ENCODE measurements at places on chromosomes 7 and 10. TPM values are rescaled to one million over a fixed set of nuclear protein-coding genes. Genes with fewer than 3 reads are reported as not detected.

AKR1C4 gene
- total RNA-seq, result not detected

- no peaks in the 10 kb centered on the region for H3K27me3 ChIP-seq
- H3K27ac ChIP-seq, result no peak overlapping the region
- no peak overlapping the region for H3K4me3 ChIP-seq
- peaks cover 46% of the 10 kb centered on the region for H3K36me3 ChIP-seq
- DNase-seq, result peak; percentile 87
- no peaks in the 10 kb centered on the region for H3K4me1 ChIP-seq
Measured at GRCh38 chr7:260441-261281, 29.3 kb upstream of the FOXL3 start.

GRCh38 chr10:48656914-48657305 lies 27.8 kb upstream of the WDFY4 start:
- H3K4me1 ChIP-seq, result peaks cover 20% of the 10 kb centered on the region
- peak overlapping the region; percentile 78 for H3K4me3 ChIP-seq
- H3K36me3 ChIP-seq, result peaks cover 3% of the 10 kb centered on the region
- no peak overlapping the region for H3K27ac ChIP-seq

GRCh38 chr10:133090101-133090500 lies 2.4 kb downstream of the ADGRA1 start:
- no peaks in the 10 kb centered on the region for H3K36me3 ChIP-seq
- no peak overlapping the region for H3K4me3 ChIP-seq
- H3K27me3 ChIP-seq, result peaks cover 24% of the 10 kb centered on the region
- no peaks in the 10 kb centered on the region for H3K4me1 ChIP-seq
- no peak for DNase-seq
- H3K27ac ChIP-seq, result no peak overlapping the region

GRCh38 chr7:1065263-1065584 lies 20.9 kb downstream of the GPR146 start:
- peaks cover 9% of the 10 kb centered on the region for H3K4me1 ChIP-seq
- DNase-seq, result peak; percentile 85
- H3K27ac ChIP-seq, result no peak overlapping the region
- H3K27me3 ChIP-seq, result no peaks in the 10 kb centered on the region
- no peaks in the 10 kb centered on the region for H3K36me3 ChIP-seq
- peak overlapping the region; percentile 53 for H3K4me3 ChIP-seq

PPP1R17 gene
- not detected for total RNA-seq

DNA sequence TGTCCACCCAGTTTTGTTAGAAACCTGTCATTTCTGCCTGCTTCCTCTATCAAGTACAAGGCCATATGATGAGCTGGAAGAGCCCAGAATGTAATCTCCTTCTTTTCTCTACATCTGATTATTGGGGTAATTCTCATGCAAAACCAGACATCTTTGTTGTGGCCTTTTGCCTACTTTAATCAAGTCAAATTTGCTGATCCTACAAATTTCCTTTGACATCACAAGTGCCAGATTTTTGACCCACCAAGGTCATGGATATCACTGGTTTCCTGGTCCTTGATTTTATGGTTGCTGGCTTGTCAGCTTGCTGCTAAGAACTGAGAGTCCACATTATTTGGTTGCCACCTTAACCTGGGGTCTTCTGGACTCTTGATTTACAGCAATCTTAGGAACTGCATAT lies 336.1 kb downstream of the TFEC start:
- H3K27me3 ChIP-seq, result no peaks in the 10 kb centered on the region
- H3K4me3 ChIP-seq, result no peak overlapping the region
- H3K27ac ChIP-seq, result no peak overlapping the region
- no peak for DNase-seq
- no peaks in the 10 kb centered on the region for H3K36me3 ChIP-seq
- H3K4me1 ChIP-seq, result no peaks in the 10 kb centered on the region

INMT gene
- 1.5 TPM for total RNA-seq

SYCE1 gene
- 0.72 TPM for total RNA-seq

NOS3 gene
- not detected for total RNA-seq

- no peak for DNase-seq
- no peaks in the 10 kb centered on the region for H3K36me3 ChIP-seq
- no peaks in the 10 kb centered on the region for H3K27me3 ChIP-seq
- no peaks in the 10 kb centered on the region for H3K4me1 ChIP-seq
Measured at GRCh38 chr7:37741776-37742175, 58.2 kb downstream of the GPR141 start.

- DNase-seq, result no peak
- H3K27me3 ChIP-seq, result peaks cover 3% of the 10 kb centered on the region
- no peak overlapping the region for H3K4me3 ChIP-seq
- no peaks in the 10 kb centered on the region for H3K36me3 ChIP-seq
- no peak overlapping the region for H3K27ac ChIP-seq
- peaks cover 5% of the 10 kb centered on the region for H3K4me1 ChIP-seq
Measured at GRCh38 chr10:27601503-27601902, 97.4 kb downstream of the RAB18 start.

PRKCQ gene
- total RNA-seq, result not detected

ZNF479 gene
- total RNA-seq, result not detected

GRCh38 chr10:7622969-7623368 lies 43.8 kb downstream of the ITIH5 start:
- DNase-seq, result no peak
- H3K4me3 ChIP-seq, result no peak overlapping the region
- no peak overlapping the region for H3K27ac ChIP-seq
- H3K27me3 ChIP-seq, result no peaks in the 10 kb centered on the region
- H3K36me3 ChIP-seq, result no peaks in the 10 kb centered on the region

DNA sequence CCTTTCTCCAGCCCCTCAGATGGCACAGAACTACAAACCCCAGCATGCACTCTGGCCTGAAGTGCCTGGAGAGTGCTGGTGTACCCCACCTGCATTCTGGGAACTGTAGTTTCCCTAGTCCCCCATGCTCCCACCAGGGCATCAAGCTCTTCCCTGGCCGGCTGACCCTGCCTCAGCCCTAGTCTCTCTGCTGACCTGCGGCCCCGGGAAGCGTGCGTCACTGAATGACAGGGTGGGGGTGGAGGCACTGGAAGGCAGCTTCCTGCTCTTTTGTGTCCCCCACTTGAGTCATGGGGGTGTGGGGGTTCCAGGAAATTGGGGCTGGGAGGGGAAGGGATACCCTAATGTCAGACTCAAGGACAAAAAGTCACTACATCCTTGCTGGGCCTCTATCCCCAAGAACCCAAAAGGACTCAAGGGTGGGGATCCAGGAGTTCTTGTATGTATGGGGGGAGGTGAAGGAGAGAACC lies 2.1 kb downstream of the NOS3 start:
- H3K4me3 ChIP-seq, result no peak overlapping the region
- no peaks in the 10 kb centered on the region for H3K4me1 ChIP-seq
- no peaks in the 10 kb centered on the region for H3K36me3 ChIP-seq
- H3K27ac ChIP-seq, result no peak overlapping the region
- H3K27me3 ChIP-seq, result peaks cover 3% of the 10 kb centered on the region
- DNase-seq, result peak; percentile 95

ALOX5 gene
- total RNA-seq, result not detected

DNA sequence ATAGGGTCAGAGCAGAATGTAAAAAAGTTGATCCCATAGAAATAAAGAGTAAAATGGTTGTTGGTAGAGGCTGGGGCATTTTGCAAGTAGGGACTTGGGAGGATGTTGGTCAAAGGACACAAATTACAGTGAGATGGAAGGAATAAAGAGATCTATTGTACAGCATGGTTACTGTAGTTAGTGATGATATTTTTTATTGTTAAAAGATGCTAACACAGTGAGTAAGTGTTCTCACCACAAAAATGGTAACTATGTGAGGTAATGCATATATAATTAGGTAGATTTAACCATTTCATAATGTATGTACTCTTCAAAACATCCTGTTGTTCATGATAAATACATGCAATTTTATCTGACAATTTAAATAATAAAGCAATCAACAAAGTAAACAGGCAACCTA lies 280.7 kb upstream of the MAGI2 start:
- no peaks in the 10 kb centered on the region for H3K36me3 ChIP-seq
- no peak for DNase-seq
- no peaks in the 10 kb centered on the region for H3K4me1 ChIP-seq
- no peak overlapping the region for H3K27ac ChIP-seq

GRCh38 chr7:102933763-102934162 lies 21.0 kb downstream of the LRRC17 start:
- peak; percentile 25 for DNase-seq
- H3K27me3 ChIP-seq, result no peaks in the 10 kb centered on the region

- no peak overlapping the region for H3K27ac ChIP-seq
- no peaks in the 10 kb centered on the region for H3K27me3 ChIP-seq
Measured at GRCh38 chr7:95843286-95843685, 70.9 kb downstream of the DYNC1I1 start.

GRCh38 chr10:72831696-72832409 lies 61.7 kb upstream of the OIT3 start:
- no peaks in the 10 kb centered on the region for H3K27me3 ChIP-seq
- H3K36me3 ChIP-seq, result no peaks in the 10 kb centered on the region
- no peak overlapping the region for H3K4me3 ChIP-seq
- no peak for DNase-seq
- H3K27ac ChIP-seq, result peak overlapping the region; percentile 12
- H3K4me1 ChIP-seq, result peaks cover 21% of the 10 kb centered on the region

DNA sequence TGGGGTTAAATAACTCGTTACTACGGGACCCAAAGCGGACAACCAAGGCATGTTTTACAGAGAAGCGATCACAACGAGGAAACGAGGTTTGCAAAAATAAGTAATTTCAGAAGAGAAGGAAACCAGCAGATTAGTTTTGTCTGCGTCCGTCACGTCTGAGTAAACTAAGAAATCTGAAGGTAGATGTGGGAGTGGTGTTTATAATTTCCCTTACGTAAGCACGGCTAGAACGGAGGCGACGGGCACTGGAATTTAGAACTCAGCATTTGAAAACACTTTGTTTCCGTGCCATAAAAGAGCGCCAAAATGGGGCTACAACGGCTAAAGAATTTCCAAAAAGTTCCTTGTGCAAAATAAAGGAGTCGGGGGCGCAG lies 718 bp upstream of the UMAD1 start:
- peak overlapping the region; percentile 88 for H3K27ac ChIP-seq
- H3K4me3 ChIP-seq, result peak overlapping the region; percentile 76
- no peaks in the 10 kb centered on the region for H3K27me3 ChIP-seq
- no peak for DNase-seq

GALNT17 gene
- total RNA-seq, result 0.36 TPM

DNA sequence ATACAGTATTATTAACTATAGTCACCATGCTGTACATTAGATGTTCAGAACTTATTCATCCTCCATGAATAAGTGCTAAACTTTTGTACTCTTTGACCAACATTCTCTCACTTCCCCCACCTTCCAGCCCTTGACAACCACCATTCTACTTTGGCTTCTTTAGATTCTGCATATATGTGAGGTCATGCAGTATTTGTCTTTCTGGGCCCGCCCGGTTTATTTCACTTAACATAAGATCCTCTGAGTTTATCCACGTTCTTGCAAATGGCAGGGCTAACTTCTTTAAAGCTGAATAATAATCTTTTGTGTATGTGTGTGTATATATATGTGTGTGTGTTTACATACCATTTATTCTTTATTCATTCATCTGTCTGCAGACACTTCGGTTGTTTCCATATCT lies 336.8 kb downstream of the BBS9 start:
- no peaks in the 10 kb centered on the region for H3K27me3 ChIP-seq
- no peaks in the 10 kb centered on the region for H3K36me3 ChIP-seq
- H3K4me1 ChIP-seq, result no peaks in the 10 kb centered on the region
- H3K4me3 ChIP-seq, result no peak overlapping the region
- DNase-seq, result no peak
- no peak overlapping the region for H3K27ac ChIP-seq

DNA sequence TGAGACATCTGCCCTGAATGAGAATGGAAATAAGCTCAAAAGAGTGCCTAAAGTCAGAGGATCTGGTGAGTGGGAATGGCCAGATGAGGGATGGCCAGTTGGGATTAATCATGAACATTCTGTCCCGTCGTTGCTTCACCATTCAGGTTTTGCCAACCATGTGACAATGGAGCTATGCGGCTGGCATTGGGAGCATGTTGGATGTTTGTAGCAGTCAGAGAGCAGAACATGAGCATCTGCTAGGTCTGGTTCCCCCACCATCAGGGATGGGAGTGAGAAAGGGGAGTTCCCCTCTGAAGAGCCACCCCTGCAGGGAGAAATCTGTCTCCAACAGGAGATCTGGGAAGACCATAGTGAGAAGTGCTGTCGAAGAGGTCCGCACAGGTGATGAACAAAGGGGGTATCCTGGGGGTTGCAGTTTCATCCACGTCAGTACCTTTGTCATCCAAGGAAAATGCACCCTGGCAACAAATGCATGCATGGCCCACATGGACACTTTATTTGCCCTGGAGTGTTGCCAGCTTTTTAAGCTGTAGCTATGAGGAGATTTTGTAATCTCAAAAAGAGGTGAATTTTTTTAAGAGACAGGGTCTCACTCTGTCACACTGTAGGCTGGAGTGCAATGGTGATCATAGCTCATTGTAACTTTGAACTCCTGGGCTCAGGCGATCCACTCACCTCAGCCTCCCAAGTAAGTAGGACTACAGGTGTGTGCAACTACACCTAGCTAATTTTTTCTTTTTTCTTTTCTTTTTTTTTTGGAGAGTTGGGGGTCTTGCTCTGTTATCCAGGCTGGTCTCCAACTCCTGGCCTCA lies 190.2 kb downstream of the CAMK1D start:
- peaks cover 4% of the 10 kb centered on the region for H3K27me3 ChIP-seq
- no peak overlapping the region for H3K4me3 ChIP-seq
- no peaks in the 10 kb centered on the region for H3K4me1 ChIP-seq
- DNase-seq, result no peak

TMEM243 gene
- 31.2 TPM for total RNA-seq

ANKRD61 gene
- not detected for total RNA-seq

DNA sequence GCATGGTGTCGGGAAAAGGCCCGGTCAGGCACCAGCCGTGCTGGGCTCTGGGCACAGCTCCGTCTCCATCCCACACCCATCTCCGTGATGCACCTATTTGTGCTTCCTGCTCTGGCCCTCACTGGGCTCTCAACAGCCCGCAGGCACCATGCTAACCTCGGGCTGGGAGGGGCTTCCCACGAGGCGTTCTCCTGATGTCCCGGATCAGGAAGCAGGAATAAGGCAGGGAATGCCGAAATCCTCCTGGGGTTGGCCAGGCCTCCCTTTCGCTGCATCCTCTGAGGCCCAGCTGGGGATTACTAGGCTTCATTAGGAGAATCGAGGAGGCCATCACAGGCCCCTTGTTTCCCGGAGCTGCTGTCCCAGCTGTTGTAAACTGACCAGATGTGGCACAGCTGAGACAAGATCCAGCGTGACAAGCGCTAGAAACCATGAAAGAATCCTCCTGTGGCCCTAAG lies 72.0 kb downstream of the FAM53B start:
- H3K27ac ChIP-seq, result no peak overlapping the region
- no peaks in the 10 kb centered on the region for H3K27me3 ChIP-seq
- no peaks in the 10 kb centered on the region for H3K4me1 ChIP-seq
- no peak overlapping the region for H3K4me3 ChIP-seq

GRCh38 chr7:7964691-7965090 lies 3.9 kb upstream of the GLCCI1 start:
- H3K36me3 ChIP-seq, result no peaks in the 10 kb centered on the region
- peaks cover 17% of the 10 kb centered on the region for H3K4me1 ChIP-seq
- no peak overlapping the region for H3K27ac ChIP-seq
- DNase-seq, result no peak
- H3K4me3 ChIP-seq, result no peak overlapping the region

DNA sequence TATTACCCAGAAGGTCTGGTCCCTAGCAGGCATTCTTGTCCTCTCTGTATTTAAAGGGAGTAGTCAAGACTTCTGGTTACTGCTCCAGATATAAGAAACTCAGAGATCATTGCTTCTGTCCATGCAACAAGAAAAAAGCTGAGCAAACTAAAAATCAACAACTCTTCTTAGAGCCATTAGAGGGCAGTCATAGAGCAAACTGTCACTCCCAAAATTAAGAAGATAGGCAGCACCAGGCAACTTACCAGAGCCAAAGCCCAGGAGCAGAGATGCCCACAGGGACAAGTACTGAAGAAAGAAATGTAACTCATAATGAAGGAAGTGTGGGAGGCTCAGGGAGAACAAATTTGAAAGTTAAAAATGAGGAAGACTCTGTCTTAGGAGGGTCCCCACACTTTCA lies 472.9 kb upstream of the COBL start:
- H3K27me3 ChIP-seq, result no peaks in the 10 kb centered on the region
- no peaks in the 10 kb centered on the region for H3K4me1 ChIP-seq
- H3K27ac ChIP-seq, result no peak overlapping the region
- no peak overlapping the region for H3K4me3 ChIP-seq
- DNase-seq, result no peak
- no peaks in the 10 kb centered on the region for H3K36me3 ChIP-seq
